ENCODE measurements at places on chromosomes 3 and 15.

DNA sequence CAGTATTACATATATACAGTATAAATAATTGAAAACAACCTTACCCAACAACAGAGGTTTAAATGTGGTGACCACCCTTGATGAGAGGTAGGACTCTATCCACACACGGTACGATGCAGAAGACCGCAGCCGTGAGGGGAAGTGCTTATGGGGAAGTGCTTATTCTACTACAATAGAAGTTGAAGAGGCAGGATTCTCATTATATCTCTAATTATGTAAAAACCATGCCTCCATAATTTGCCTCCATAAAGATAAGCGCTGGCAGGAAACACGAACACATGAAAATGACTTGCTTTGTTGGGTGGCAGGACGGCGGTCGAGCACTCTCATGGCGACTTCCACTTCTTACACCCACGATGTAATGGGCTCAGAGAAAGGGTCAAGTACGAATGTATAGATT, 7.2 kb upstream of the MUC13 start:
- no peak for DNase-seq

GRCh38 chr3:67495751-67496150, 158.7 kb downstream of the SUCLG2 start:
- DNase-seq, result no peak

- DNase-seq, result no peak
Observed at GRCh38 chr15:39934397-39935071, 619 bp downstream of the EIF2AK4 start.

DNA sequence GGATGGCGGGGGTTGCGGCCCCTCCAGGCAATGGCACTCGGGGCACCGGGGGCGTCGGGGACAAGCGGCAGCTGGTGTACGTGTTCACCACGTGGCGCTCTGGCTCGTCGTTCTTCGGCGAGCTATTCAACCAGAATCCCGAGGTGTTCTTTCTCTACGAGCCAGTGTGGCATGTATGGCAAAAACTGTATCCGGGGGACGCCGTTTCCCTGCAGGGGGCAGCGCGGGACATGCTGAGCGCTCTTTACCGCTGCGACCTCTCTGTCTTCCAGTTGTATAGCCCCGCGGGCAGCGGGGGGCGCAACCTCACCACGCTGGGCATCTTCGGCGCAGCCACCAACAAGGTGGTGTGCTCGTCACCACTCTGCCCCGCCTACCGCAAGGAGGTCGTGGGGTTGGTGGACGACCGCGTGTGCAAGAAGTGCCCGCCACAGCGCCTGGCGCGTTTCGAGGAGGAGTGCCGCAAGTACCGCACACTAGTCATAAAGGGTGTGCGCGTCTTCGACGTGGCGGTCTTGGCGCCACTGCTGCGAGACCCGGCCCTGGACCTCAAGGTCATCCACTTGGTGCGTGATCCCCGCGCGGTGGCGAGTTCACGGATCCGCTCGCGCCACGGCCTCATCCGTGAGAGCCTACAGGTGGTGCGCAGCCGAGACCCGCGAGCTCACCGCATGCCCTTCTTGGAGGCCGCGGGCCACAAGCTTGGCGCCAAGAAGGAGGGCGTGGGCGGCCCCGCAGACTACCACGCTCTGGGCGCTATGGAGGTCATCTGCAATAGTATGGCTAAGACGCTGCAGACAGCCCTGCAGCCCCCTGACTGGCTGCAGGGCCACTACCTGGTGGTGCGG, 1.9 kb downstream of the CHST2 start:
- DNase-seq, result peak; percentile 48

- no peak for DNase-seq
Observed at GRCh38 chr3:138188013-138188730, 1.1 kb downstream of the ARMC8 start.

DNA sequence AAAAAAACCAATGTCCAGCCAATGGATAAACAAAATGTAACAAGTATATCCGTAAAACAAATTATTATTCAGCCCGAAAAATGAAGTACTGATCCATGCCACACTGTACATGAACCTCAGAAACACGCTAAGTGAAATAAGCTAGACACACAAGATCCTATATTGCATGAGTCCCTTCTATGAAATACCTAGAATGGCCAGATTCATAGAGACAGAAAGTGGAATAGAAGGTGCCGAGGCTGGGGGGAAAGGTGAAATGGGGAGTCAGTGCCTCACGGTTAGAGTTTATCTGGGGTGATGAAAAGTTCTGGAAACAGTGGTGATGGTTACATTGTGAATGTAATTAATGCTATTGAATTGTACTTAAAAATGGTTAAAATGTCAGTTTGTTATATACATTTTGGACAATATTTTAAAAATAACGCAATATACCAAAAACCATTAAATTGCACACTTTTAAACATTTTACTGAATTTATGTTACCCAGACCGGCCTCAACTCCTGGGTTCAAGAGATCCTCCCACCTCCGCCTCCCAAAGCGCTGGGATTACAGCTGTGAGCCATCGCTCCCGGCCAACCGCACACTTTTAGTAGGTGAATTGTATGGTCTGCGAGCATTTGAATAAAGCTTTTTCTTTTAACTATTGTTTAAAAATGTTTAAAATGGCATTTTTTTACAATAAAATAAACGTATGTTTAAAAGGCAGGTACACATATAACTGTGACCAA, 2.1 kb downstream of the RNF168 start:
- DNase-seq, result no peak

- no peak for DNase-seq
Observed at GRCh38 chr3:32217339-32217738, 21.1 kb upstream of the CMTM8 start.

DNA sequence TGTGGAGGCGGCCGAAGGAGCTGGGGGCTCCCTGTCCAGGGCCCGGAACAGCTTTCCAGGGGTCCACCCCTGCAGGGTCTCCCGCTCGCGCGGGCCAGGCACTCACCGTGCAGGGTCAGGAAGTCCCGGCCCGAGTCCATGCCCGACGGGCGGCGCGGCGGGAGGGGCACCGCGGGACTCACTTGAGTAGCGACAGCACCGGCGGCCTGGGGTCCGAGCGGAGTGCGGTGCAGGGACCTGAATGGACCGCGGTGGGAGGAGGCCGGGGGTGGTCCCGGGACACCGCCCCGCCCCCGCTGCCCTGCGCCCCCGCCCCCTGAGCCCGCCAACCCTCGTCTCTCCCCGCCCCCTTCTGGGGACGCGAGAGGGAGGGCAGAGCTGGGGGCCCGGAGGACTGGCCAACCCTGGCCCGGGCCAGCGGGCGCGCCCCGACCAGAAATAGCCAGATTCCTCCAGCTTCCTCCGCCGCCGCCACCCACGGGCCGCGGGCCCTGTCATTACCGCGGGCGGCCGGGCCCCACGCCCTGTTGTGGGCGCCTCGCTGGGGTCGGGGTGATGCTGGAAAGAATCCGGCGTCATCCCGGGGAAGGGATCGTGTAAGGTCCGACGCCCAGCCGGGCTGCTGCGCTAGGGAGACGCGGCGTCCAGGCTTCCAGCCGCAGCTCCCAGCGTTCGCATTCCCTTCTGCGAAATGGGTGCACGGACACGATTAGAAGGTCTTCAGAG, at the start of gene PLCD1:
Gene PLCD1 (minus strand): TSS at position 243 of the 726 bp plus-strand sequence. CDS start 103 bp downstream, at position 140.
- no peak for DNase-seq

- no peak for DNase-seq
Observed at GRCh38 chr3:64853456-64853855, 165.7 kb upstream of the ADAMTS9 start.

- no peak for DNase-seq
Observed at GRCh38 chr3:61158667-61159066, 92.6 kb downstream of the FHIT start.

- DNase-seq, result no peak
Observed at GRCh38 chr3:66482018-66482404, 18.8 kb downstream of the LRIG1 start.

DNA sequence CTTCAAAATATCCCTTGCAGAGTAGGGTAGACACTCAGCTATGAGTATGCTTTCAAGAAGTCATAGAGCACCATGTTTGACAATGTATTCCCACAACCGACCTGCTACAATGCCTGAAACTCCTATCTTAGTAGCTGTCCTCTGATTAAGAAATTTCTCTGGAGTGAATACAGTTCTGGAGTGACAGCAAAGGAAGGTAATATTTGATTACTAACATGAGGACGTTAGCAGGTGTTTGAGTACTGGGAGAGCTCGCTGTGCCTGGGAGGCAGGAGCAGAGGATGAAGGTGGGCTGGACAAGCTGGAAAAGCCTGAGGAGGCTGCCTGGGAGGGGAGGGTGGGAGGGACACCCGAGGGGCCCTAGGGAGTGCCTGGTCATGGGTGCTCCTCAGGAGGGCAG, 42.9 kb downstream of the PARP15 start:
- no peak for DNase-seq

GRCh38 chr3:133472242-133472641, 72.4 kb downstream of the BFSP2 start:
- DNase-seq, result no peak

DNA sequence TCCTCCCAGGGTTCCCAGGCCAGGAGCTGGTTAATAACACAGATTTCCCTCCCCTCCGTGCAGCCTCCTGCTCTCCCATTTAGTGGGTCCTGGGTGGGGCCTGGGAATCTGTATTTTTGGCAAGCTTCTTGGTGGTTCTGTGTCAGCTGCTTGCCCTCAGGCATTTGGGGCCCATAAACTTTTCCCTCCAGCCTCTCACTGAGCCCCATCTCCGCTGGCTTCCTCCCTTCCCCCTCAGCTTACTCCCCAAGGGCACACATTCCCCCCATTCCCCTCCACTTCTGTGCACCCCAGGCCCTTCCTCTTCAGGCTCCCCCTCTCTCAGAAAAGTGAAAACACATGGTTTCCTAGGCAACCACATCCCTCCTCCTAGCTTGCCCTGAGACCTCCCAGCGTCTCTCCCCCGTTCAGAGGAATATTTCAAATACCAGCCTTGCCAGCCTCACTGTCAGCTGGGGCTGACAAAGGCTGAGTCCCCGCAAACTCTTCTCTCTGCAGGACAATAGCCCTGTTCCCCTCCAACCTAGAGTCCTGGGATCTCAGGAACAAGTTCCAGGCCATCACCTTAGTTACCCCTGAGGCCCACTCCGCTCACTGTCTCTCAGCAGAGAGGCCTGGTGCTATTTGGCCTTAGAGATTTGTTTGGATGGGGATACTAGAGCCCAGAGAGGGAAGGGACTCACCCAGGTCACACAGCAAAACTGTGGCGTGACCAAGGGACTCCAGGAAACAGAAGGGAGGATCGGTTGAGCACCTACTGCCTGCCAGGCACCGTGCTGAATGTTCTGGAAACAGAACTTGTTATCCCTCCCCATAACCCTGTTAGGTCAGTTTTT, 44.6 kb upstream of the SMAD6 start:
- no peak for DNase-seq

DNA sequence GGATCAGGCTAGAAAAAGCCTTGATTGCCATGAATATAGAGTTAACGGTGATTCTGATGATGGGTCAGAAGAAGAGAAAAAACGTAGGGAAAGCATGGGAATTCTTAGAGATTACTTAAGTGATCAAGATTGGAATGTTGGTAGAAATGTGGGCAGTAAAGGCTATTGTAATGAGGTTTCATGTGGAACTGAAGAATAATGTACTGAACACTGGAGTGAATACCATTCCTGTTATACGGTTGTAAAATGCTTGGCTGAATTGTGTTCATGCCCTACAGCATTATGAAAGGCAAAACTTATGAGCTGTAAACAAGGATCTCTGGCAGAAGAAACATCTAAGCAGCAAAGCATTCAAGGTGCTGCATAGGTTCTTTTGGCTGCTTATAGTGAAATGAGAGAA, 414.1 kb upstream of the CBLB start:
- DNase-seq, result no peak

GRCh38 chr3:88876724-88877123, 230.7 kb upstream of the EPHA3 start:
- no peak for DNase-seq

DNA sequence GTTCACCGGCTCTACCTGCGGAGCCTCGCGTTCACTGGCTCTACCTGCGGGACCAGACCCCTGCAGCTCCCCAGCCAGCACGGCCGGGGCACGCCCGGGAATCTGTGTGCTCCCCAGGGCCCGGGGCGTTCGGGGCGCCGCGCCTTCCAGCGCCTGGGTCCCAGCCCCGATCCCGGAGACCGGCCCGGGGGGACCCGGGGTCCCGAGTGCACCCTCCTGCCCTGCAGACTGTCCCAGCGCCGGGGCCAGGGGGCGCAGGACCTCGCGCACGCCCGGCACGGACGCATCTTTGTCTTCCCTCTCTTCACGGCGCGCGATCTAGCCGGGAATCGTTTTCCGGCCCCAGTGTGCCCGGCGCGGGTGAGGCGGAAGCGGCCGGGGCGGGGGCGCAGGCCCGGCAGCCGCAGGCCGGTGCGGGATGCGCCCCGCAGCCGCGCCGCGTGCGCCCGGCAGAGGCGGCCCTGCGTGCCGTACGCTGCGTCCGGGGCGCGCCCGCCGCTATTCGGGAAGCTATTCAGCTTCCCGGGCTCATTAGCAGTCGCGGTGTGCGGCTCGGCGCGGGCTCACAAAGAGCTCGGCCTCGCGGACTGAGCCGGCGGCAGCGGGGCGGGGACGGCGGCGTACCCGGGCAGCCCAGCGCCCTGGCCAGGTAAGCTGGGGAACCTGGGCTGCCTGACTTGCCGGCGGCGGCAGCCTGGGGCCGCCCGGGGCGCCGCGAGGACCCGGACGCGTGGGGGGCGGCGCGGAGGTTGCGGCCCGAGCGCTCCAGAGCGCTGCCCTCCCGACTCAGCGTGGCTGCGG, at the start of gene APBA2:
Gene APBA2 (plus strand): TSS at position 345 of the 801 bp plus-strand sequence. CDS start 167,911 bp downstream, outside the sequence.
- DNase-seq, result no peak

- no peak for DNase-seq
Observed at GRCh38 chr15:46815765-46816164, 901.5 kb upstream of the SEMA6D start.
